OCI-M1 (cell line): ENCODE measurements at places on chromosomes 16 and 17.

- no peak for DNase-seq
These were observed 55.7 kb downstream of the TAOK1 start for GRCh38 chr17:29445844-29446243.

DNA sequence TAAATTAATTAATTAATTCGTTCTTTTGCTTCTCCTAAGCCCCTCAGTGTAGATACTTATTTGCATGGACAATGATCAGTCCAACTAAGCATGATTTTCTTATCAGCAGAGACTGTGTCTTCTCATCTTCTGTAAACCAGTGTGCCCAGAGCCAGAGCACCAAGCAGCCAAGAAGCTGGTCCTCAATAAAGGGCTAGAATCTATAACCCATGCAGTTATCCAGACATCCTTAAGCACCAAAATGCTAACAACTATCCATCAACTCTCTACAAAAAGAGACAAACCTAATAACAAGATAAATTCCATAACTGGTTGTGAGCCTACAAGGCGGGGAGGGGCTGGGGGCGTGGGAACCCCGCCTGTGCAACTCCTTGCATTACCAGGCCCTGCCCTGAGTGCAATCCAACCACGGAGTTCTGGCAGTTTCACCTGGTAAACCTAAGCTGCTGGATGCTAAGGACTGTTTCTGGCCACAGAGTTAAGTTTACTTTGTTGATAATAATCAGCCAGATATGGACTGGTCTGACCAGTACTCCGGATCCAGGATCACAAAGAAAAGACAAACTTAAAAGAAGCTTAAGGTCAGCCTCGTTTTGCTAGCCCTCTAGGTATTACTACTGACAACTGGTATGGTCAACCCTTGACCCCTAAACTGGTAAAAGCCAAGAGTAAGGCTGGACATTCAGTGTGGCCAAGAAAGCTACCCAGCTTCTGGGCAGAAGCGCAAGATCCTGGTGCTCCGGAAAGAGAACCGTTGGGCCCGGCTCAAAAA is 51.5 kb downstream of the ZFHX3 start:
- DNase-seq = no peak

GRCh38 chr16:70589998-70590471 is 56.3 kb upstream of the IL34 start:
- no peak for DNase-seq

- DNase-seq = no peak
These were observed 9.4 kb upstream of the MYLK3 start for GRCh38 chr16:46757339-46758050.
